Amniotic stem cell (primary cell): ENCODE measurements at places on chromosomes 11 and 22.

- no peak for DNase-seq
Measured at GRCh38 chr11:46559815-46560214, 34.0 kb downstream of the AMBRA1 start.

GRCh38 chr11:29527391-29527936 is 489.4 kb downstream of the KCNA4 start:
- peak; percentile 6 for DNase-seq

DNA sequence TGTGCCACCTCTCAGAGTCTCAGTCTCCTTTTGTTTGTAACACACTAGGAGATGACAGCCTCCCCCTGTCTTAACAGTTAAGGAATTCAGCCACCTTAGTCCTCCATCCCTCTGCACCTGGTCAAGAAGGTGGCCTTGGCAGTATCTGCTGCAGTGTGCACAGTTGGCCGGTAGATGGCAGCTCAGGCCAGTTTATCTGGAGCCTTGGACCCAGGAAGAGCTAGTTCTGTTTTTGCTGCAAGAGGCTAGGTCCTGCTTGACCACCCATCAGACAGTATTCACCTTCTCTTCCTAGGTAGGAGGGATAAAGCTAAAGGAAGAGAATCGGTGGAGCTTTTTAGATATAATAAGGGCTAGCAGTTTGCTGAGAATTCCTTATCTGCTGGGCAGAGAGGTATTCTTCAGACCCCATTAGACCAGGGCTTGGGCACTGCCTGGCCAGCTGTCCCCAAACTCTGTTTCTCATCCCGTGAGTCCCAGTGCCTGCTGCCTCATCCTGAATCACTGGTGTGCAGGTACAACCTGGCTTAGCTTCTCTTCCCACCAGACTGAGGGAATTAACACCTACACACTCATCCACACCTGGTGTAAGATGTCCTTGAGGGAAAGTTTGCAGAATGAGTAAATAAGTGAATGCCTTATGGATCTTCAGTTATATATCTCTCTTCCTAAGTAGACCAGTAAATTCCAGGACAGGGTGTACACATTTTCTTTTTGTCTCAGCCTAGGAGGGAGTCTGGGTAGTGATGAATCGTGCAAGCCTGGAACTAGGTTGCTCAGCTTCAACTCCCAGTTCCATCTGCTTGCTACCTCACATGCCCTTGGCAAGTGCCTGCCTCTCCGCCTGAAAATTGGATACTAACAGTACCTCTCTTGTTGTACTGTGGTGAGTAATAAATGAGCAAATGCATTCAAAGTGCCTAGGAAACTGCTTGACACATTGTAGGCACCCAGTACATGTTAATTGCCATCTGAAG is 70.8 kb upstream of the NARS2 start:
- DNase-seq, result peak; percentile 20

DNA sequence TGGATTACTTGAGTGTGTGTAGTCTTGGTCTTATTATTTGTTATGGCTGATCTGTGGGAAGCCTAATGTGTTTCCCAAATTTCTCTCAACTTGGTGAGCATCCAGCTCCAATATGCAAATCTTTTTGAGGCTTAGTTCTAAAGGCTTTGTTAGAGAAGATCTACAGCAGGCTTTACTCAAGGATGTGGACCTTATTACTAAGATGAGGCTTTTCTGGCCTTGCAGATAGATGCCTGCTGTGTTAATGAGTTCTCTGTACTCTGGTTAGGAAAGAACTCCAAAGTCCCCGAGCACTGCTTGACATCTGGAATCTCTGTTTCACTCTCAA is 24.1 kb downstream of the MYEOV start:
- no peak for DNase-seq

- no peak for DNase-seq
Measured at GRCh38 chr22:35766654-35767580, 49.2 kb downstream of the APOL5 start.

GRCh38 chr11:66874232-66874631 is 17.4 kb downstream of the LRFN4 start:
- DNase-seq, result no peak

- no peak for DNase-seq
Measured at GRCh38 chr11:294780-295179, 4.5 kb downstream of the IFITM5 start.

GRCh38 chr22:31346733-31347250 is 646 bp upstream of the PATZ1 start:
- no peak for DNase-seq

DNA sequence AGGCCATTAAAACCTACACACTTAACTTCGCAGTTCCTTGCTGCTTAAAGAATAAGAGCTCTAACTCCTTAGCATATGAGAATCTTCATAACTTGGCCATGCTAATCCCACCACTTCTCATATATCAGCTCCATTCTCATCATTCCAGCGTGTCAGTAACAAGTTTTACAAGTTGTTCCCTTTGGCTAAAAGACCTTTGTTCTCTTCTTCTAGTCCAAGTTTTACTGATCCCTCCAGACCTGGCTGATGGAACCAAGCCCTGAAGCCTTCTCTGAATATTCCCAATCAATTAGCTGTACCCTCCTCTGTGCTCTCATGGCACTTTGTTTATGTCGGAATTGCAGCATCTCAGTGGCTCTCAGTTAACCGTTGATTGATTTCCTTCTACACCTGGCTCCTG is 35.8 kb downstream of the GAB2 start:
- no peak for DNase-seq

- DNase-seq, result no peak
Measured at GRCh38 chr11:5736396-5736795, at the start of gene OR56B1. Gene OR56B1, plus strand, starts transcription at chr11:5736448. Its CDS starts 69 bp downstream, at chr11:5736517.

- no peak for DNase-seq
Measured at GRCh38 chr22:20001082-20001638, 15.5 kb downstream of the ARVCF start.

- DNase-seq, result no peak
Measured at GRCh38 chr11:82811369-82811768, 77.7 kb upstream of the FAM181B start.

DNA sequence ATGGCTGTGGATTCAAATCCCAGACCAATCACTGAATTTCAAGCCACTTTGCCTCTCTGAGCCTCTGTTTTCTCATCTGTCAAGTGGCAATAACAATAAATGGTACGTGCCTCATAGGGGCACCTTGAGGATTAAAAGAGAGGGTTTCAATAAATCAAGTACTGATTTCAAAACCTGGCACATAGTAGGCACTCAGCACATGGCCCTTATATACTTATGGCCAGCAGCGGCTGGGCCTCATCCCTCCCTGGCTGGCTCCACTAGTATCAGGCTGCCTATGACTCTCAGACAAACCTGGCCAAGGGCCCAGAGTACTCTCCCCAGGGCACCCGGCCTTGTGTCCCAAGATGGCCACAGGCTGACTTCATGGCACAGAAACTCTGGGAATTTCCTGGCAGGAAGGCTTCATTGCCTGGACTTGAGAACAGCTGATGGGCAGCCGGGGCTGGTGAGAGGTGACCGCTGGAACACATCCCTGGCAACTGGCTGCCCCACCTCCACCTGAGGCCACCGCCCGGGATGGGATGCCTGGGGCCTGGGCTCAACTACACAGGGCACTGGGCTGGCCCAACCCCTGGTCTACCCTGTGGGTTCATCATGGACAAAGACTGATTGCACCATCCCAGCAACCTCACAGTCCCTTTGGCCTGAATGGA is 3.4 kb downstream of the FADS3 start:
- peak; percentile 69 for DNase-seq
